ENCODE measurements at places on chromosomes 2 and 18. TPM values are rescaled to one million over a fixed set of nuclear protein-coding genes. Genes with fewer than 3 reads are reported as not detected.

The MAP3K19 gene
- not detected for total RNA-seq

The CCT7 gene
- 192 TPM for total RNA-seq

GRCh38 chr2:108360776-108361468, 16.8 kb upstream of the SULT1C4 start:
- no peaks in the 10 kb centered on the region for H3K36me3 ChIP-seq
- H3K4me1 ChIP-seq, result peaks cover 12% of the 10 kb centered on the region
- H3K27me3 ChIP-seq, result no peaks in the 10 kb centered on the region
- DNase-seq, result no peak

DNA sequence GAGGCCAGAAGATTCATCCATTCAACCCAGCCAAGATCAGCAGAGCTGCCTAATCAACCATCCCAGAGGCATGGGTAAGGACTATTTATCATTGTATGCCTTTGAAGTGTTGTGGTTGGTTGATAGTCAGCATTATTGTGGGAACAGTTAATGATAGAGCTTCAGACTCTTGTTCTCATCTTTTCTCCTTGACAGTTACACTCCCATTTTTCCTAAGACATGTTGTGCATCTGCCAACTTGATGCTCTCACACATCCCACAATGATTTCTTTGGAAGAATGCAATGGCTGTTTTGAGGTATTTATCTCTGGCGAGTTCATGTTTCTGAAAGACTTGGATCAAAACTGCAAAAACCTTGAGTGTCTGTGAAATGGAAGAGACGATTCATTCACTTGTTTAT, 55.4 kb downstream of the FASTKD2 start:
- H3K36me3 ChIP-seq, result peaks cover 3% of the 10 kb centered on the region
- DNase-seq, result no peak
- H3K4me1 ChIP-seq, result peaks cover 5% of the 10 kb centered on the region
- H3K27ac ChIP-seq, result no peak overlapping the region

DNA sequence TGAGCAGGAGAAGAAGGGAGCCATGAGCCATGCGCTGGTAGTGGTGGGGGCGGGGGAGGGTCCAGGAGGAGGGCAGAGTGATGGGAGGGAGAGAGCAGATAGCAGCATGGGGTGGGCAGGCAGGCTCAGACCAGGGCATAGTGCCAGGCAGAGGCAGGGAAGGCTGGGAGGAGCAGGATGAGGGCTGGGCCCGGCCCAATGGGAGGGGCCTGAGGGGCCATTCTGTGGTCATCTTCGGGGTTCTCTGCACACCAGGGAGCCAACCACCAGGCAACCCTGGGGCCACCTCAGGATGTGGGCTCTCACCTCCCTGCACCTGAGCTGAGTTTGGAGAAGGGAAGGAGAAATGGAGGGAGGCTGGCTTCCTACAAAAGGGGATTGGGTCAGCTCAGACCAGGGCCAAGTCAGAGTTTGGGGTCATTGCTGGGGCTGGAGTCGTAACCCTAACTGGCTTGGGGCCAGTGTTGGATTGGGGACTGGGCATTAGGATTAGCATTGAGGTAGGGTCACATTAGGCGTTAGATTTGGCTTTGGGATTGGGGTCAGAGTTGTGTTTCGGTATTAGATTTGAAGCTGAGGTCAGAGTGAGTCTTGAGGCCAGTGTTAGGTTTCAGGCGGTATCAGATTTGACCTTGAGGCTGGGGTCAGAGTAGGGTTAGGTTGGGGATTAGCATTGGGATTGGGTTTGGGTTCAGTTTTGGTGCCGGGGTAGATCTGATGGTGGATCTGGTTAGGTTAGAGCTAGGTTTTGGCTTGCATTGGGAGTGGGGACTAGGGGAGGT, 11.2 kb downstream of the VIL1 start:
- no peaks in the 10 kb centered on the region for H3K4me1 ChIP-seq
- peaks cover 6% of the 10 kb centered on the region for H3K27me3 ChIP-seq
- H3K27ac ChIP-seq, result no peak overlapping the region
- H3K36me3 ChIP-seq, result no peaks in the 10 kb centered on the region
- DNase-seq, result peak; percentile 52
- no peak overlapping the region for H3K4me3 ChIP-seq

GRCh38 chr2:176099728-176100546, at the start of gene HOXD12:
Gene HOXD12, plus strand, starts transcription at chr2:176099795. Its CDS starts 7 bp downstream, at chr2:176099802.
- H3K27ac ChIP-seq, result no peak within 1 kb of the TSS
- peak; percentile 77 for DNase-seq
- peaks cover 90% of the 10 kb centered on the region for H3K27me3 ChIP-seq
- no peak within 1 kb of the TSS for H3K4me3 ChIP-seq

DNA sequence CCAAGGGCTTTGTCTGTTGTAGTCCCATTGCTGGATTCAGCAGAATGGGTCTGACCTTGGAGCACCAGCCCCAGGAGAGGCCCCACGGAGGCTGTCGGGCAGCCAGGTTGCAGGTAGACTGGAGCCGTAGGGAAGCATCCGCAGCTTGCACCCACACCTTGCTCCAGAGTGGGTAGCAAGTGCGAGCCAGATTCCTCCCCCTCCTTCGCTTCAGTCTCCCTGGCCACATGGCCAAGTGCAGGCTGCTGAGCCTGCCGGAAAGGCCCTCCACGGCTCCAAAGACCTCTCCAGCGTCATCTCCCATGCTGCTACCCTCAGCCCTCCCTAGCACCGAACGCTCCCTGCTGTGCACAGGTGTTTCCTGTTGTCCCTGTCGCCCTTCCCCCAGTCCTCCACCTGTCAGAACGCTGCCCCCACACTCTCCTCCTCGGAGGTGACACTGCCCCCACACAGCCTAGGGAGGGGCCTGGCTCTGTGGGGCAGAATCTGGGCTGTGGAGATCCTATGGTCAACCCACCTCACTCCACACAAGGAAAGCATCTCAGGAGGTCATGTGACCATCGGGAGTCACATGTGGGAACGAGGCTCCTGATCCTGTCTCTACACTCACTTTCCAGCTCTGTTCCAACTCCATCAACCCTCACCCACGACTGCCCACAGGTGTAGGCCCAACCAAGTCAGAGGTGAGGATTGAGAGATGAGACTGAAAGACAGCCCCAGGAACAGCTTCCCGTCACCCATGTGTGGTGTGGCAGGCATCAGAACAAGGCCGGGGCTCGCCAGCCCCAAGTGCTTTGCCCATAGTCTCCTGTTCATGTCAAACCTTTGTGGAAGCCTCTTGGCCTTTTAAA, 8.3 kb downstream of the KCNF1 start:
- H3K27ac ChIP-seq, result no peak overlapping the region
- H3K4me1 ChIP-seq, result no peaks in the 10 kb centered on the region
- H3K4me3 ChIP-seq, result no peak overlapping the region
- H3K36me3 ChIP-seq, result no peaks in the 10 kb centered on the region

GRCh38 chr2:127053731-127054603, 53.0 kb downstream of the BIN1 start:
- no peak overlapping the region for H3K27ac ChIP-seq
- peak; percentile 90 for DNase-seq
- no peaks in the 10 kb centered on the region for H3K27me3 ChIP-seq
- H3K4me1 ChIP-seq, result peaks cover 2% of the 10 kb centered on the region

DNA sequence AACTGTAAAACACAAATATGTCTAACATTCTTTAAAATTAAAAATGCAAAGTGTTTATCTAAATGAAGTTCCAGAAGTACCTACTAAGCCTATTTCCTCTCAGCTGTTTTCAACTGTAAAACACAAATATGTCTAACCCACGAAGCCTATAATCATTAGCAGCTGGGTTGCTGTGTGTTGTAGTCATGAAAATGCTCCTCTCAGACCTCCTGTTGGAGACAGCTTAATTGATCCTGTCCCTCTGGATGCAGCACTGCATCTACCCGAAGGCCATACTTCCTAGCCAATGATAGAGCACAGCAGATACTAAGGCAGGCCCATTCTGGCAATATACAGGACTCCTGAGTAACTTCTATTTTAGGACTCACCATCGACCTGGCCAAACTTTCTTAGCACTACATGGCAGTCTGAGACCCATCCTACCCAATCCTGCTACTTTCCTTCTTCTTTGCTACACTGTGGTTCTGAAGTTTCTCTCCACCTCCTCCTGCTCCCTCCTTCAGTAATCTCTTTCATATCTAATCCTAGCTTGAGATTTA, 92.5 kb upstream of the RBBP8 start:
- H3K4me3 ChIP-seq, result no peak overlapping the region
- no peaks in the 10 kb centered on the region for H3K36me3 ChIP-seq
- DNase-seq, result no peak
- peaks cover 2% of the 10 kb centered on the region for H3K27me3 ChIP-seq
- no peaks in the 10 kb centered on the region for H3K4me1 ChIP-seq

All from chondrocyte (in vitro differentiated cells).